ENCODE measurements at places on chromosomes 16 and 17.

DNA sequence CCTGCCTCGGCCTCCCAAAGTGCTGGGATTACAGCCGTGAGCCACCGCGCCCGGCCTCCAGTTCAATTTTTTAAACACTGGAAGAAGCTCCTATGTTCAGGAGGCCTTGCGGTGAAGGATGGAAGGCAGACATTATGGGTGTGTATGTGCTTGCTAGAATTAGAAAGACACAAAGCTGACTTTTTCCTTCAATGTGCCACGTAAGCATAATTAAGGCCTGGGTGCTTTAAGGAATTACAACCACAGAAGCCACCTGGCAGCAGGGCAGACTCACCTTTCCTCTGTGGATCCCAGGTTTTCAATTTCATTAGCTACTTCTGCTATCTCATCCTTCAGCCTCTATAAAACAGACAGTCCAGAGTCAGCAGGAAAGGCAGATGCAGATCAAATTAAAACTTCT is 74.2 kb downstream of the CYTH1 start:
- no peak for DNase-seq

DNA sequence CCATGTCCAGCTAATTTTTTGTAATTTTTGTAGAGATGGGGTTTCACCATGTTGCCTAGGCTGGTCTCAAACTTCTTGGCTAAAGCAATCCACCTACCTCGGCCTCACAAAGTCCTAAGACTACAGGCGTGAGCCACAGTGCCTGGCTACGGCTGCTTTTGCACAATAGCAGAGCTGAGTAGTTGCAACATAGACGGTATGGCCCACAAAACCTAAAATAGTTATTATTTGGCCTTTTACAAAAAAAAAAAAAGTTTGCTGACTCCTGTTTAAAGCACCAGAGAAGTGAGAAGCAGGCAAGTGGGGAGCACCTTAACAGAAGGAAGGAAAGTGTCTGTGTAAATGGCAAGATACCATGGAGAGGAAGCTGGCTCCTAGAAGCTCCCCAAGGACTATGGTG is 5.3 kb upstream of the HSF5 start:
- no peak for DNase-seq

- DNase-seq = no peak
These were observed 1.4 kb downstream of the CHMP6 start for GRCh38 chr17:80992948-80993624.

DNA sequence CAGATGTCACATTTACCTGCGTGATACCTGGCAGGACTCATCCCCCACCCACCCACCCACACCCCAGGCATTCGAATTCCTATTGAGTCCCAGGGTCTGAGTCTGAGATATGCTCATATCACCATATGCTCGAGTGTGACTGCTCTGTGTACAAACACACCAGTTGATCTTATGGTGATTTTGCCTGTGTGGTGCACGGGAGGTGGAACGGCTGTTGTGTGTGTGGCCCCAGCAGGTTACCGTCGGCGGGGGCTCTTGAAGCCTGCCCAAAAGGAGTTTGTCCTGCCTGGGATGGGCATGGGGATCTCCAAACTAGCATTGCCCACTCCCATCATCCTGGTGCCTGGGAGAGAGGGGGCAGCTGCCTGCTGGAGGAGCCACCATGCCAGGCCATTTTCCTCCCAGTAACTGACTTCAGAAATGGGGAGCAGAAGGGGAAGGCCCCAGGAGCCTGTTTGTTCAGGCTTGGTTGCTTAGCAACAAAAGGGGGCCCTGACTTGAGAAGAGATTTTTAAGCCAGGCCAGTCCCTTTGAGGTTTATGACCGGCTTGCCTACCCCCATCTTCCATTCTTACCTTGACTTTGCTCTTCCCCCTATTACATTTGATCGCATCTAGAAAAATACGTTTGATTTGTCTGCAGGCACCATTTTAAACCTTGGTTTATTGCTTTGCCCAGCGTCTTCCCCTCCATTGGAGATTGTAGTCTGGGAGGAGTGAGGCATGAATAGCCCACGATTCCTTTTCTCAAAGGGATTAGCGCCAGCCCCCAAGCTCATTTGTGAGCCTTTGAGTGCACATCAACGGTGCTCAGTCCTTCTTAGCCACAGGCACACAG is 217.7 kb downstream of the CCDC182 start:
- DNase-seq = peak; percentile 29

- DNase-seq = no peak
These were observed 432.1 kb downstream of the ZFHX3 start for GRCh38 chr16:72615856-72616255.

- DNase-seq = no peak
These were observed 328.9 kb upstream of the MAF start for GRCh38 chr16:79929260-79929965.

- no peak for DNase-seq
These were observed 112.8 kb downstream of the C16orf78 start for GRCh38 chr16:49486400-49486799.

- no peak for DNase-seq
These were observed 21.5 kb downstream of the ABCC1 start for GRCh38 chr16:15970743-15971439.

DNA sequence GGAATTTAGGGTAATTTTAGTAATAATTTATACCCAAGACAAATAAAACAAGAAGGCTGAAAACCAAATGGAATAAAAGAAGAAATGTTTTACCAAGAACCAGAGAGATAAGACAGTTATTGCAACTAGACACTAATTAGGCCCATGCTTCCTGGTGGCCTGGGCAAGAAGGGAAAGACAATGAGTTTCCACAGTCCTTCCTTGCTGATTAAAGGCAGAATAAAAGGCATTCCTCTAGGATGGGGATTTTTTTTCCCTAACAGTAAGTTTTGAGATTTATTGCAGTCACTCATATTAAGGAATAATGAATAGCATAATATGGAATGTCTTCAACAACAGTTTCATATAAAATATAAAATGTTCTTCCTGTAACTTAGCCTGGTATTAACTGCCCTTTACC is 41.5 kb downstream of the TOM1L2 start:
- no peak for DNase-seq

DNA sequence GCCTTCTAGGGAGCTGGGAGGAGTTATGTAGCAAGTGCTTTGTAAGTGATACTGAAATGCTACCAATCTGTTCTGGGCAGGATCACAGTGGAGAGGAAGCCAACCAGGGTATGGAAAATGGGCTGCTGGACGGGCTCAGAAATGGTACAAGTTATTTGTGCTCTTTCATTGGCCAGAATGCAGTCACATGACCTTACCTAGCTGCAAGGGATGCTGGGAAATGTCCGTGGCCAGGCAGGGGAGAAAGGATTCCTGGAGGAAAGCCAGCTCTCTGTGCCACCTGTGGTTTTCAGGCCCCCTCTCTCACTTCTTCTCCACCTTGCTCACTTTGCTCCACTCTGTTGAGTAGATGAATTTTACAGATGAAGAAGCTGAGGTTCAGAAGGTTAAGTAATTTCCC is 4.8 kb downstream of the EEF2K start:
- no peak for DNase-seq

DNA sequence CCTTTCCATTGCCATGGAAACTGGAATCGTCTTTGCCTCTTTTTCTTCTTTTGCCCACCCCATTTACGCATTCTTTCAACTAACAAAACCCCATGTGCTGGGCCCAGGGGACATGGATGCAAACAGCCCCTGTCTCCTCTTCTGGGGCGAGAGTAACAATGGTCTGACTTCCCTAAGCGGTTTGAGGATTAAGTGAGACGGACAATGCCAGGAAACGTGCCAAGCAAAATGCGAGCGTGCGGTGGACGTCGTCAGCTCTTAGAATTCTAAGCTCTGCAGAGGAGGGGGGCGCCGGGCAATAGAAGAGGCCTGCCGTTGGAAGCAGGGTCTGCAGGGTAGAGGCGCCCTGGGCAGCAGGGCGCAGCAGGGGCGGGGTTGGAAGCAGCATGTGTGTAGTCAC is 42.4 kb upstream of the JPH3 start:
- DNase-seq = no peak

DNA sequence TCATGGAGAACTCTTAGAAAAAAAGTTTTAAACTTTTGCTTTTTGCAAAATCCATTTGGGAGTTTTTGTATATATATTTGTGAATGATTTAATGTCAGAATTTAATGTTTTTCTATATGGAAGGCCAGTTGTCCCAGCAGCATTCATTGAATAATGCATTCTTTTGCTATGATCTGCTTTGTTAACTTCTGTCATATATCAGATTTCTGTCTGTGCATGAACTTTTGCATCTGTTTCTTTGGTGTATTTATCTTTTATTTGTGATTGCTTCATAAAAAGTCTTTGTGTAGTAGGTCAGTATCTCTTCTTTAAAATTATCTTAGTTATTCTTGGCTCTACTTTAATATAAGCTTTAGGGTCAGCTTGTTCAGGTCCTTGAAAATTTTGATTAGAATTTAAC is 84.2 kb downstream of the MAP2K4 start:
- DNase-seq = no peak

DNA sequence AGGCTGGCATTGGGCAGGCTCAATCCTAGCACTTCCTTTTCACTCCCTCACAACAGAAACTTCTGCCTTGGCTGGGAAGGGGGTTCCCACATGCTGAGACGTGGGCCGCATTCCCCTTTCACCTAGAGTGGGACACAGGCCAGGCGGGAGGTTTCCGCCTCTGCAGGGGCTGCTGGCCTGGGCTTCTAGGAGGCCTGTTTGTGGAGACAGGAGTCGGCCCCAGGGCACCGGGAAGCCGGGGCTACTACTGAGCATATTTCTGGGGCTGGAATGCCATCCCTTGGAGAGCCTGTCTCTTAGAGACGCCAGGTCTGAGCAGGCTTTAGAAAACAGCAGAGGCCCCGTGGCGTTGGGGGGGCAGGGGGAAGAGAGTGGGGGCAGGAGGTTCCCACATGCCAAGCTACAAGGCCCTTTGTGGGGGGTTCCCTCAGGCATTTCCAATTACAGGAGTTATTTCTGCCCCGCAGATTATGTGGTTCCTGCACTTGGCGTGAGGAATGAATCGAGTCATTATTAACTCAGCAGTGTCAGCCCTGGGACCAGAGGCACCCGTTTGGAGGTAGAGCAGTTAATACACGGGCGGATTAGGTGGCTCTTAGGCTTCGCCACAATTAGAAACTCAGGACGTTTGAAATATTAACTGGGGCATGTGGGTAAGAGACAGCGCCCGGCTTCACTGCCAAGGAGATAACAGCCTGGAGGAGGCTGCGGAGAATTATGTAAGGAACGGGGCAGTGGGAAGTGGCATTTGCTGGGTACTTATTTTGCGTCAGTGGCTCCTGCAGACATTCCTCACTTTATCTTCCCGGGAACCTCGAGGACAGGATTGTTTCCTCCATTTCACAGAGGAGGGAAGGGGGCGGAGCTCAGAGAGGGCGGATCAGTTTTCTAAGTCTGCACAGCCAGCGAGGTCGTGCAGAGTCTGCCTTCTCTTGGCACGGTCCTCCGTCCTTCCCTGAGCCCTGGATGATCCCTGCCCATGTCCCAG is 162.5 kb downstream of the MAF start:
- peak; percentile 49 for DNase-seq

- no peak for DNase-seq
These were observed 23.6 kb downstream of the ALDH3A2 start for GRCh38 chr17:19672009-19672750.

DNA sequence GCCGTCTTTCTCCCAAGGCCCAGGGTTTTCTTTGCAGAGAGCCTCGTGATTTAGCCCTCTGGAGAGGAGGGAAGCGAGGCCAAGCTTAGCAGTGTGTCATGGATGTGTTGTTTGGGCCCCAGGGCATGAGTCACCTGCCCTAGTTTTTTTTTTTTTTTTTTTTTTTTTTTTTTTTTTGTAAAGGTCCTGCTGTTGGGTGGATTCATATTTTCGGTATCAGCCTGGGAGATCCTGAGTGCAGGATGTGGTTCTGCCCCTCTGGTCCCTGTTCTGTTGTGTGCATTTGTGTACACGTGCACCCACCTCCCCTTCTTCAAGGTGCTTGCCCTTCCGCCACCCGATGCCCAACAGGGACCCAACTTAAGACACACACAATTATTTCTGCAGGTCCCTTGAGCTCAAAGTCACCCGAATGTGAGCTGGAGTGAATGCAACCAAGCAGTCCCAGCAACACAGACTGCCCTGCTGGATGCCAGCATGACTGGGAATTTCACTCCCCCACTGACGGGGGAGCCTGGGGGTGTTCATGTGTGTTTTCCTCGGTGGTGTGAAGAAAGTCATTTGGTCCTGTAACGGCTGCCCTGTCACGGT is 265.8 kb upstream of the TNRC6C start:
- peak; percentile 25 for DNase-seq

DNA sequence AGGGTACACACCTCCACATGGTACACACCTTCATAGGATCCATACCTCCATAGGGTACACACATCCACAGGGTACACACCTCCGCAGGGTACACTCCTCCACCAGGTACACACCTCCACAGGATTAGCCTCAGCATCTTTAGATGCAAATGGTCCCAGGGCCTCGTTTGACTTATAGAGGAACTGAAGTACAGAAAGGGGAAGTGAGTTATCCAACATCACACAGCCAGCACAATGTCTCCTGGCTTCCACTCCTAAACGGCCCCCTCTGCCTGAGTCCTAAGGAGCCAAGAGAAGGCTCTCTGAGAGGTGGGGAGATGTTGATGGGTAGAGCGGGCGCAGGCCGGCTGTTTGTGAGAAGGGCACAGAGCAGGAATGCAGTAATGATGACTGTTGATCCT is 12.0 kb downstream of the FOXN1 start:
- no peak for DNase-seq

DNA sequence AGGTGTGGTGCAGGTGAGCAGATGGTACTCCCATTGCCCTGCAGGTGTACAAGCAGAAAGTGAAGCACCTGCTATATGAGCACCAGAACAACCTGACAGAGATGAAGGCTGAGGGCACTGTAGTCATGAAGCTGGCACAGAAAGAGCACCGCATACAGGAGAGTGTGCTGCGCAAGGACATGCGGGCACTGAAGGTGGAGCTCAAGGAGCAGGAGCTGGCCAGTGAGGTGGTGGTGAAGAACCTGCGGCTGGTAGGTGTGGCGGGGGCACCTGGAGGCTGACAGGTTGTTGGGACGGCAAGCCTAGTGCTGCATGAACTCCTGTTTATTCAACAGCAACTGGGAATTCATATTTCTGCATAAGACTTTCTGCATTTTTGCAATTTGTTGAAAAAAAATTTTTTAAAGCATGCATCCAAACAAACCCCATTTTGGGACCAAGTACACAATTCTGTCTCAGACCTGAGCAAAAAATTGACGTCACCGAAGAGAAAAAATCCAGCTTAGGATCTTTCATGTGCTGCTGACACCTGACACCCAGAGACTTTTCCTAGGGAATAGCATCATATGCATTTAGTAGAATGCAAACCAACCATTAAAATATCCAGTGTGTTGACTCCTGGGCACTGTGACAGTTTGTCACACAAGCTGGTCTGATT is 13.5 kb upstream of the DBNDD1 start:
- no peak for DNase-seq

- no peak for DNase-seq
These were observed 19.3 kb downstream of the KNOP1 start for GRCh38 chr16:19698480-19699465.

- DNase-seq = no peak
These were observed 92.2 kb downstream of the TUBD1 start for GRCh38 chr17:59800530-59800942.

- no peak for DNase-seq
These were observed 10.7 kb downstream of the ENGASE start for GRCh38 chr17:79085154-79085920.

- no peak for DNase-seq
These were observed 1.9 kb downstream of the USH1G start for GRCh38 chr17:74921026-74921681.

- DNase-seq = no peak
These were observed 2.9 kb downstream of the XPO6 start for GRCh38 chr16:28208824-28209223.

GRCh38 chr17:62033317-62033716 is 31.8 kb downstream of the MED13 start:
- DNase-seq = no peak

Measured in cerebellum (tissue), 4 donors.